ENCODE measurements at places on chromosomes 3 and 15. TPM values are rescaled to one million over a fixed set of nuclear protein-coding genes. Genes with fewer than 3 reads are reported as not detected.

GRCh38 chr3:77618686-77619085 is 578.8 kb downstream of the ROBO2 start:
- no peak for DNase-seq

Gene SLC26A6
- total RNA-seq = 27.5 TPM

Gene ADGRG7
- total RNA-seq = not detected

DNA sequence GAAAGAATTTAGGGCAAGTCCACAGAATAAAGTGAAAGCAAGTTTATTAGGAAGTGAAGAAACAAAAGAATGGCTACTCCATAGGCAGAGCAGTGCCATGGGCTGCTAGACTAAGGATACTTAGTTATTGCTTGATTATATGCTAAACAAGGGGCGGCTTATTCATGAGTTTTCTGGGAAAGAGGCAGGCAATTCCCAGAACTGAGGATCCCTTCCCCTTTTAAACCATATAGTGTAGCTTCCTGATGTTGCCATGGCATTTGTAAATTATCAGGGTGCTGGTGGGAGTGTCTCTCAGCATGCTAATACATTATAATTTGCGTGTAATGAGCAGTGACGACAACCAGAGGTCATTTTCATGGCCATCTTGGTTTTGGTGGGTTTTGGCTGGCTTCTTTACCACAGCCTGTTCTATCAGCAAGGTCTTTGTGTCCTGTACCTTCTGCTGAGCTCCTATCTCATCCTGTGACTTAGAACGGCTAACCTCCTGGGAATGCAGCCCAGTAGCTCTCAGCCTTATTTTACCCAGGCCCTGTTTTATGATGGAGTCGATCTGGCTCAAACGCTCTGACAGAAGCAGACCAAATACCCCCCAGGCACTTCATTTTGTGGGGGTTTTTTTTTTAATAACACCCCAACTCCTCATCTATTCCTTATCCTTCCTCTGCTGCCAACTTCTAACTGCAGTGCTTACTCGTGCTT is 103.0 kb upstream of the RARB start:
- no peak for DNase-seq

DNA sequence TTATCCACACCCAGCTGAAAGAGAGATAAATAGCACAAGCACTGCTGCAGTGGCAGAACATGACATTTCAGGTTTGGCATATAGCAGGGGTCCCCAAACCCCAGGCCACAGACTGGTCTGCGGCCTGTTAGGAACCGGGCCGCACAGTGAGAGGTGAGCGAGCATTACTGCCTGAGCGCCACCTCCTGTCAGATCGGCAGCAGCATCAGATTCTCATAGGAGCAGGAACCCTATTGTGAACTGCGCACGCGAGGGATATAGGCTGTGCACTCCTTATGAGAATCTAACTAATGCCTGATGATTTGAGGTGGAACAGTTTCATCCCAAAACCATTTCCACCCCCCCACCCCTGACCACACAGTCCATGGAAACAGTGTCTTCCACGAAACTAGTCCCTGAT is 54.6 kb downstream of the CCR4 start:
- no peak for DNase-seq

GRCh38 chr3:156016902-156017301 is 103.5 kb upstream of the KCNAB1 start:
- no peak for DNase-seq

Gene STRA6
- 69.0 TPM for total RNA-seq

Data from spinal cord (tissue), 10 donors.